ENCODE measurements at places on chromosomes 11 and 22.

DNA sequence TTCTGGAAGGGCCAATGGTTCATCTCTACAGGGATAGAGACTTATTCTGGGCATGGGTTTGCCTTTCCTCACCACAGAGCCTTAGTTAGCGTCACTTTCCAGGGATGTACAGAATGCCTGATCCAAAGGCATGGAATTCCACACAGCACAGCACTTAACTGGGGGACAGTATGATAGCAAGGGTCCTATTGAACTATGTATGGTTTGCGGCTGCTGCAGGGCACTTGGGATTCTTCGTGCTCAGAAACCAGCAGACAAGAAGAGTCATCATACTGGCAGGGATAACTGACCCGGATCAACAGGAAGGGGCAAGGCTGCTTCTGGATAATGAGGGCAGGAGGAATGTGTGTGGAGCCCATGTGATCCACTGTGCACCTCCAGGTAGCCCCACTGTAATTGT is 105.7 kb downstream of the SWAP70 start:
- DNase-seq = no peak

DNA sequence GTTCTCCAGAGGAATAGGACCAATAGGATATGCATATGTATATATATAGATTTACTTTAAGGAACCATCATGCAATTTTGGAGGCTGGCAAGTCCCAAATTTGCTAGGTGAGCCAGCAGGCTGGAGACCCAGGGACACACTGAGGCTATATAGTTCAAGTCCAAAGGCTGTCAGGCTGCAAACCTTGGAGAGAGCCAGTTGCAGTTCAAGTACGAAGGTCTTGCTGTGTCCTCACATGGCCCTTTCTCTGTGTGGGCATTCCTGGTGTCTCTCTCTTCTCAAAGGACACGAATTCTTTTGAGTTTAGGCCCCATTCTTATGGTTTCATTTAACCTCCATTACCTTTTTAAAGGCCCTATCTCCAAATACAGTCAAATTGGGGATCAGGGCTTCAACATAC is 134.4 kb upstream of the SORL1-AS1 start:
- no peak for DNase-seq

DNA sequence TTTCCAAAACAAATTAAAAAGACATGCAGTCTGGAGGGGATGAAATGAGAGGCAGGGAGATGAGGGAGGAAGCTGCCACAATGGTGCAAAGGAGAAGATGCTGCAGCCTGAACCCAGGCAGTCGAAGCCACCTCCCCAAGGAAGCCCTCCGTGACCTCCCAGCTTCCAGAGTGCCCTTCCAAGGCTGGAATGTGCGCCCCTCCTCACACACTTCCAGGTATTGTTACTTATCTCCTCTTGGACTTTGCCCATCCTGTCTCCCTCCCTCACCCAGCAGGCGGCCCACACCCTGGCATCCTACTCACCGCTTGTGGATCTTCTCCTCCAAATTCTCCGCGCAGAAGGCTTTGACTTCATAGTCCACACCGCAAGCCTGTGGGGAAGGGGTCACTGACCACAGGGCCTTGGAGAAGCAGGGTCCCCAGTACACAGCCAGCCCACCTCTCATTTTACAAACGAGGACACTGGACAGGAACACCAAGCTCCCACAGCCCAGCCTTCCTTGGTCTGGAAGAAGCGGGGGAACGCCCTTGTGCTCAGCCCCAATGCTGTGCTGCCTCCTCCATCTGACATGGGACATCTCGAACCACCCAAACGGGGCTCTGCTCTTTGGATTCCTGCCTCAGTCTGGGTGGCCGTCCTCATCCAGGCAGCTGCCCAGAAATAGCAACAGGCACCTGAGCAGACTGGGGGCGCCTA is 40.3 kb downstream of the TPBGL start:
- DNase-seq = no peak

GRCh38 chr11:60338053-60338452 is 11.0 kb downstream of the MS4A6E start:
- no peak for DNase-seq

DNA sequence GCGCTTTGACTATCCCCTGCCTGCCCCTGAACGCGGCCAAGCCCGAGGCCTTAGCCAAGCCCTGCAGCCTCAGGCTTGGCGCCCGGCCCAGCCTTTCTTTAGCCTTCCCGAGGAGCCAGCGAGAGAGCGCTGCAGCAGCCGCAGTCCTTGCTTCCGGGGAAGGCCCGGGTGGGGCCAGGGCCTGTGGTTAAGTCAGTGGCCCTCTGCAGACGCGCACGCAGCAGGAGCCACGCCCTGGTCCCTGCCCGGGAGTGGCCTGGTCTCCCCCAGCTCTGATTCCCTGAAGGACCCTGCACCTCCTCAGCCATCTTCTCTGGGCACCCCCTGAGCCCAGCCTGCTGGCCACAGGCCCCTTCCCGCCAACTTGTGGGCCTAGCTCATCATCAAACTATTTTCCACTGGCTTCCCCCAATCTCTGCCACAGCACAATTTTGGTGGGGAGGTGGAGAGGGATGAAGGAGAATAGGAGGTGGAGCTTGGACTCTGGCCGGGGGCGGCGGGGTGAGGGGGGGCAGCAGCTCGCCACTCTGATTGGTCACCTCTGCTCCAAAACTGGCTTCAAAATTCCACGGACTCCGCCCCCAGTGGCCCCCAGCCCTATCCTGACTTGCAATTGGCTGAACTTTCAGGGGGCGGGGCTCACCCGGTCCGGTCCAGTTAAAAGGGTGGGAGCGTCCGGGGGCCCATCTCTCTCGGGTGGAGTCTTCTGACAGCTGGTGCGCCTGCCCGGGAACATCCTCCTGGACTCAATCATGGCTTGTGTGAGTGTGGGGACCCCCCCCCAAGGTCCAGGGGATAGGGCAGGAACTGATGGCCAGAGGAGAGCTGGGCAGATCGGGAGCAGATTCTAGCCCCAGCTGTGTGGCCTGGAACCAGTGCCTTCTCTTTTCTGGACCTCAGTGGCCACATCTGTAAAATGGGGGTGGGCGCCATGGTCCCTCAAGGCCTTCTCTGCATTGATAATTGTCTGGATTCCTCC is at the start of gene LGALS1:
LGALS1 (plus strand) TSS at position 686 of the 979 bp plus-strand sequence; CDS start at position 753, 67 bp downstream.
- peak; percentile 71 for DNase-seq

- DNase-seq = no peak
These were observed 113.8 kb downstream of the RBFOX2 start for GRCh38 chr22:35914665-35915476.

DNA sequence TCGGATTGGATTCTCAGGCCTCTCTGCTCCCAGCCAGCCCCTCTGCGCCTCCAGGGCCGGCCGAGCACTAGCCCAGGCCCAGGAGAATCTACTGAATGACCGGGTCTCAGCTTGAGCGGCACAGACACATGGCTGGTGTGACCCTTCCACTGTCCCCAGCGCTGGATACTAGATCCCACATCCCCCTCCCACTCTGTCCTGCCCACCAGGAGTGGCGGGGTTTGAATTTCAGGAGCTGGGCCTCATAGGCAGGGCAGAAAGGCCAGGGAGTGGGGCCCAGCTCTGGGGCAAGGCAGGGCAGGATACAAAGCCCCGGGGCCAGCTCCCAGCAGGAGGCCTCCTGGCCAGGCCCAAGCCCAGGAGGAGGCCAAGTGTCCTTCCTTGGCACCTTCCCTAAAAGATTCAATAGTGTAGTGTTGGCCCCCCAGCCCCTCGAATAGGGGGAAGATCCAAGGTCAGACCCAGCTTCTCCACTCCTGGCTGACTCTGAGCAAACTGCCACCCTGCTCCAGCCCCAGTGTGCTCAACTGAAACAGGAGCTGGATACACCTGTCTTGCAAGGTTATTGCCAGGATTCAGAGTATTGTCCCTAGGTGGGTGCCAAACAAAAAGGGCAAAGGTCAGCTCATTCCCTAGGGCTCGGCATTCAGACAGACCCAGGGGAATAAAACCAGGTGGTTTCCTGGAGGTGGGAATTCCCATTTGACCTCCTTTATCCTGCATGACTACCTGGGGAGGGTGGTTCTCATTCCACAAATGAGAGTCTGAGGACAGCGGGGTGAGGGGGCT is 22.5 kb upstream of the TCF20 start:
- no peak for DNase-seq

All from stimulated activated CD4-positive, alpha-beta T cell treated with anti-CD3 and anti-CD28 coated beads, Interleukin-1b, Interleukin-23, amount 100 ng/mL, for 48 hours (primary cell).